Pancreas (tissue), 10 donors: ENCODE measurements at places on chromosomes 2 and 18.

GRCh38 chr2:28276076-28276618, 116.5 kb upstream of the FOSL2 start:
- DNase-seq: no peak

DNA sequence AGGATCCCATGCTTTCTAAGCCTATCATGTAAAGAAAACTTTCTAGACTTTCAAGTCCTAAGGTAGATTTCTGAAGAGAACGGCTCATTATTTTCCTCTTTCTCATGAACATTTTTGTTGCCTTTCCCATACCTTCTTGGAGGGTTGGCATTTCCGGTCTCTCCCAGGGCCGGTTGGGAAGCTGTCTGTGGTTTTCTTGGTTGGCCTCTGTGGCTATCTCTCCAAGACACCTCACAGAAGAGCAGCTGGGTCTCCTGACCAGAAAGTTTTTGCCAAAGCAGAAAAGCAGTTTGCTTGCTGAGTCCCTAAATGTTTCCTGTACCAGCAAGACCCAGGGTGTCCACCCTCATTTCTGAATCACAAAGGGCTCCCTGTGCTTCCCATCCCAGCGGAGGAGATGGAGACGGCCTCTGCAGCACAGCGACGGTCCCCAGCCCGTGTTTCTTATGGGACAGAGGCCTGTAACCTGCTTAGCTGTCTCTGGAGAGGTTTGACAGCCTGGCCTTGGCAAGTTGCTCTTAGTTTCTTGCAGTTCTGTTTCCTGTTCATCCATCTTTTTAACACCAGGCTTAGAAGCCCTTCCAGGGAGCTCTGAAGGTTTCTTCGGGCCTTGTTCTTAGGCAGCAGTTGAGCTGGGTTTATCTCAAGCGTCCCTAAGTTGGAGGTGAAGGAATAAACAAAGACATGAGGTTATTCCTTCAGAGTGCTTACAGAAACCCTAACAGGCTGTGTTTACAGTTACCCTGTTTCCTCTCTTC, 39.8 kb downstream of the GREB1 start:
- no peak for DNase-seq

GRCh38 chr2:233006648-233007047, 6.4 kb downstream of the NGEF start:
- no peak for DNase-seq

GRCh38 chr2:196703695-196704094, 64.2 kb downstream of the CCDC150 start:
- no peak for DNase-seq

DNA sequence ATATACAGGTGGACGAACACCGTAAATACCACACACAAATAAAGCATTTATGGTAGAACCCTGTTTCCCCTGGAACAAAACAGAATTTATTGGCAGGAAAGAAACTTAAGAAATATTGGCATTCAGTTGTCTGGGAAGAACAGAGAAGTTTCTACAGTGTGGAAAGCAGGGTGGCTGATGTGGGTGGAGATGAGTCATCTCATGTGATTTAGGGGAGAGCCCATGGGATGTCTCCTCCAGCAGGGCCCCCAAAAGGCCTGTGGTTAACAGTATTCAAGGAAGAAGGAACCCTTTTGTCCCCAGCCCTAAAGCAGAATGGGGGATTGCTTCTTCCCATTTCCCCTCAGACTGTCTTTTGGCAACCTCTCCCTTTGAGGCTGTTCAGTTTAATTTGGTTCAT, 24.2 kb downstream of the SIX3 start:
- no peak for DNase-seq

GRCh38 chr2:20334605-20335203, 15.9 kb downstream of the PUM2 start:
- no peak for DNase-seq

DNA sequence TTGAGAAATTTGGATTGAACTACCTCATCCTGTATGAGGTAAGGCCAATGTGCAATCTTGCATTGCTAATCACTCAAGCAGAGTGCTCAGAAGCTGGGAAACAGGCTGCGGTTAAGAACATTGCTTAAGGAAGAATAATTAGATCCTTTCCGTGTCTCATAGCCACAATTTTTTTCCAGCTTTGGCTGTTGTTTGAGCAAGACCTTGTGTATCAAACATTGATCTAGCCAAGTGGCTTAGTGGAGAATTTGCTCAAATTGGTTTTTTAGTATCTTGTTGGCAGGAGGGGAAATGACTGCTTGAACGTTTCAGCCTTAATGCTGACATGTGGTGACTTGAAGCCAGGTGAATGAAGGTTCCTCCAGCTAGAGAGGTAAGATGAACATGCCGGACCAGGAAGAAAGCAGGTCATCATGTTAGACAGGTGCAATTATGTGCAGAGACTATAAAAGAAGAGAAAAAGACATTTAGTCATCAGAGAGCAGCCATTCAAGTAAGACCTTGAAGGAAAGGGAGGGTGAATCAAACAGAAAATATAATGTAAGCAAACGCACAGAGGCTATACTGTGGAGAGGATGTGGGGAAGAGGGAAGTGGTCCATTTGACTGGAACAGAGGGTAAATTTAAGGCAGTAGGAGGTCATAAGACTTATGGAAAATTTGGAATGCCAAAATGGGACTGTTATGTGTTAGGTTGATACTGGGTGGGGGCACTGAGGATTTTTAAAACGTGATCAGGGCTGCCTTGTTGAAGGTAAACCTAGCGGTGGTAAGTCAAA, 98.9 kb upstream of the CYP1B1 start:
- DNase-seq: no peak
